Parietal lobe (tissue), 2 donors: ENCODE measurements at places on chromosomes 12 and 14. TPM values are rescaled to one million over a fixed set of nuclear protein-coding genes. Genes with fewer than 3 reads are reported as not detected.

The SLC2A3 gene
- 59.5 TPM for total RNA-seq

The STAT6 gene
- total RNA-seq = 3.1 TPM

The RGS6 gene
- 13.5 TPM for total RNA-seq

The ACSM4 gene
- total RNA-seq = not detected

The SPTB gene
- total RNA-seq = 23.5 TPM

The POTEM gene
- total RNA-seq = not detected

The SDR9C7 gene
- total RNA-seq = 0.31 TPM

The NUDT4 gene
- total RNA-seq = 93.3 TPM

The LRRC43 gene
- total RNA-seq = not detected

The KIF21A gene
- 385 TPM for total RNA-seq

The PTHLH gene
- not detected for total RNA-seq

The DENND5B gene
- total RNA-seq = 85.1 TPM

The PGAM5 gene
- 21.6 TPM for total RNA-seq

The WIF1 gene
- 2.2 TPM for total RNA-seq

The DYNLL1 gene
- total RNA-seq = 231 TPM
